ENCODE measurements at places on chromosomes 7 and 10.
A peak's percentile ranks its signal among the peaks of the same experiment; 100 is the strongest.

GRCh38 chr7:25486656-25487055 is 258.4 kb upstream of the NPVF start:
- DNase-seq = no peak

DNA sequence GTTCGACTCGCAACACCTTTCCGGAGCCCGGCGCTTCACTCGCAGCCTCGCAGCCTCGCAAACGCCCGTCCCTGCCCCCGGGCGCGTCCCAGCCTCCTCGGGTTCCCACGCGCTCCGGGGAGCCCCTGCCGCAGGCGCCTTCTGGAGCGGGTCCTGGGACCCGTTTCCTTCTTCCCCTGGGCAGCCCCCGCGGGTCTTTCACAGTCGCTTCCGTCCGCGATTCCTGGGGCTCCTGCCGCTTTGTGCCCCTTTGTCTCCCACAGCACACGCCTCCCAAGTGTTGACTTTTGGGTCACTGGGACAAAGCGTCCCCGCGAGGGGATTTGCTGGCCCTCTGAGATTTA is 140.7 kb downstream of the DYNC2I1 start:
- no peak for DNase-seq

- DNase-seq = peak; percentile 92
These were observed at the start of gene WDR37 for GRCh38 chr10:1056326-1057105. WDR37 (plus strand) TSS chr10:1056385; CDS start chr10:1072156, 15,771 bp downstream.

DNA sequence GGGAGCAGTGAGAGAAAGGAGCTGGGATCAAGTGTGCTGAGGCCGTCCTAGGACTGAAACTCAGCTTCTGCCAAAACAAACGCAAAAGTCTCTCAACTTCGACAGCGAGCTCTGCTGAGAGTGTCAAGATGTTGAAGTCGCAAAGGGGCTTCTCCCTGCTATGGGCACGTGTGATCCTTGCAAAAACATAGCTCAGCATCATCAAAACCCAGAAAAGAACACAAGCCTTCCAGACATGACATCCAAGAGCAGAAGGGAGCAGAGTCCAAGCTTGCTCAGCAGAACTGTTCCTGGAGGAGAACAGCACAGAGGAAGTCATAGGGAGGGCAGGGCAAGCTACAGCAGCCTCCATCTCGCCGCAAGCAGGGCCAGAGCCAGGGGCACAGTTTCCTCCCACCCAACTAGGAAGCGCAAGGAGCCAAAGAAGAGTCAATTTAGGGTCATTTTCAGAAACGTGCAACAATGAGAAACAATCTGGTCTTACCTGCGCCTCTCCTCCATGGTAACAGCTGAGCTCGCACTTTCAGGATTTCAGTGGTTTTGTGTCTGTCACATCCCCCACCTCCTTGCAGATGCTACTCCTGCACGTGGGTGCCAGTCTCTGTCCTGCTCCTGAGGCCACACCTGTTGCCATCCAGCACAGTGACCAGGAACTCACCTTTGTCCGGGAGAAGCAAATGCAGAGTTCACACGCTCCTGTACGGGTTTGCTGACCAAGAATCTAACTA is 113.9 kb downstream of the DIP2C start:
- no peak for DNase-seq

DNA sequence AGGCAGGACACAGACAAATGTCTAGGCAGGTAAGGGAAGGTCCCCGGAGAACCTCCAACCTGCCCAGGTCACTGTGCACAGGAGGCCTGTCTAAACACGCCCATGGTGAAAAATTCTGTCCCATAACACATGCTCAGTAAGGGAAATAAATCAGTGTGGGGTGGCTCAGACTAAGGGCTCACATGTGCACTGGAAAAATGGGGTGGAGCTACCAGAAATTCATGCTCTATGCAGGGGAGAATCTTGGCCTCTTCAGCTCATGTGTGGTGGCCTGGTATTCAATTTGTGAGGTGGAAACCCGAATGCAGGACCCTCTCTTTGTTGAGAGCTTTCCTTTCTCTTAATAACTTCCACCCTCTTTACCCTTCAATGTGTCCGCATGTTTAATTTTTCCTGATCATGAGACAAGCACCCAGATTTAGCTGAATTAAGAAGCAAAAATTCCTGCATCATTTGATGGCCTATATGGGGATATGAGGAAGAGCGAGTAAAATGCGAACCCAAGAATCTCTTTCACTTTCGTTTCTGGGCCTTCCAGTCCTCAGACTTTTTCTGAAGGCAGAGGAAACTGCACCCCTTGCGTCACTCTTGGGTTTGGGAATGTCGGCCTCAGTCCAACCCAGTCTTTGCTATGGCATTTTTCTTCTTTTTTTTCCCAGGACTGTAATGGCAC is 163.2 kb downstream of the DGKB start:
- DNase-seq = no peak

DNA sequence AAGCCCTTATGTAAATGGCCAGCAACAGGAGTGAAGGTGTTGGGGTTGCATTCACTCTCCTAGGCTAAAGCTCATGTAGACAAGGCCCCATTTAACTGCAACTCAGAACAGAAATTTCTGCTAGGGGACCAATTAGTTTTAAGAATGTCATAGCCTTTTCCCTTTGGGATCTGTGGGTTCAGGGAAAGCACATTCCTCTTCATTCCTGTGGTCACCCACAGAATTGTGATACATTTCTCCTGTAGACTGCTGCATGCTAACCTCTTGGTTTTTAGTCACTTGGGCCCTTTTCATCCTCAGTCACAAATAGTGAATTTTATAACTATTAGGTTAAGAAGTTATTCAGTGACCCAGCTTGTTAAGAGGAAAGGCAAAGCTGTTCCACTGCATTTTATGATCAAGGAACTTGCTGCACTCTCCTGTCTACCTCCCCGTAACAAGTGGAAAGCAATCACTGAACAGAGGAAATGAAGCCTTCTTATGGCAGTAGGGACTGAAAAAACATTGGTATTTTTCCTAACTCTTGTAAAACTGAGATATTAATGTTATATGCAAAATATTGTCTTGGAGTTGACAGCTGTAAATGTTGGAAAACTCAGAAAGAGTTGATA is 124.9 kb downstream of the SND1 start:
- DNase-seq = no peak

- DNase-seq = no peak
These were observed 18.5 kb upstream of the TAS2R40 start for GRCh38 chr7:143203386-143203785.

DNA sequence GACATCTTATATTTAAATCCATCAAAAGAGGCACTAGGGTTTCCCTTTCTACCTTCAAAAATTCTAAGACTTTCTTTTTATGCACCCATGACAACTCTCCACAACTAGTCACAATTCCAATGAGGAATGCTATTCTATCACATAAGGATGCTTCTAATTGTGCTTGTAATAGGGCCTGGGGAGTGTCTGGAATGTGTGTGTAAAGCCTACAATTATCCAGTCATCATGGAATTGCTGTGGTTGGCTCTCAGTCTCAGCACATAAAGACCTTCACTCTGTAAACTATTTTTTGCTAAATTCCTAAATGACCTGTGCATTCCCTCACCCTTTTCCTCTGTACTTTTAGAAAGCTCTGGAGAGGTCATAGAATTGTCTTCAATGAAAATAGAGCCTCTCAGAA is 86.7 kb downstream of the EPDR1 start:
- no peak for DNase-seq

DNA sequence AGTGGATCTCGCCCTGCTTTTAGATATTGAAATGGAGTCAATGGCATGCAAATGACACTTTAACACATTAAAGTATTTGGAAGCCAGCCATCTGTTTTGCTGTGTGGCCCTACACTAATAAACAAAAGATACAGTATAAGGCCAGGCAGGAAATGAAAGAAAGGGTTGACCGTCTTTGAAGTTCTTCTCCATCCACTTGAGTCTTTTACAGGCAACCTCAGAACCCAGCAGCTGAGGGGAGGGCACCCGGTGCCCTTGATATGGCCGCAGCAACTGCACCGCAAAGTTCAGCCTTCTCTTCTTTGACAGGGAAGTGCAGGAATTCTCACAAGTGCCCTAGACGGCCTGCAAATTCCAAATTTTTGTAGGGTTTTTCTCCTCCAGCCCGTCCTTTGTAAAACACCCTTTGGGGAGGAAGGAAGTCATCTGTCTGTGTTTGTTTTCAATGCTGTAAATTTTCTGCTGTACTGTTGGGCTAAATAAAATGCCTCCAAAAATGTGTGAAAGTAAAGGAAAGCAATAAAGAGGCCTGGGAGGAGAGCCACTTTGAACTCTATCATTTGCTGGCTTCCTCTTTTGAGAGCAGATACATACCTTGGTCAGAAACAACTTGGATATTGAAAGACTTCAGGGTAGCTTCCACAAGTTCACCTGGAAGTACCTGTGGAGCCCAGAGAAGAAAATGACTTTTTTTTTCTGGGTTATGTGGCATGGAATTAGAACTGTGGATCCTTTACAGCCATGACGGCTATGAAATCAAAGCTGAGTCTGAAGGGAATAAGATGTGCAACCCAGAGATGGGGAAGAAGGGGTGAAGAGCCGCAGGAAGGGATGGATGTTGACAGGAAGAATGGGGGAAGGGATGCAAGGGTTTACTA is 3.6 kb downstream of the HOXA1 start:
- no peak for DNase-seq

- no peak for DNase-seq
These were observed 331.1 kb upstream of the KIAA1217 start for GRCh38 chr10:23877791-23878320.

DNA sequence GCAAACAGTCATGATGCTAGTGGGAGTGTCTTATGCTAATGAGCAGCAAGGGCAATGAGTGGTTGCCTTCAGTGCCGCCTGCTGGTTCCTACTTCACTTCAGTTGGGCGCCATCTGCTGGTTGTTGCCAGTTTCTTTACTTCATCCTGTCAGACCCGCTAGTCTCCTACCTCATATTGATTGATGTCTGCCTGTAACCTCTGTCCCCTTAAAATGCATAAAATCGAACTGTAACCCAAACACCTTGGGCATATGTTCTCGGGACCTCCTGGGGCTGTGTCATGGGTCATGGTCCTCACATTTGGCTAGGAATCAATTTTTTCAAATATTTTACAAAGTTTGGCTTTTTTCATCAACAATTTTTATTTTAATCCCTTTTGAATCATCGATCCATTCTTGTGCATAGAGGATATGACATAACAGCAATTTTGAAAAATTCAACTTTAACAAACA is 62.8 kb upstream of the C7orf33 start:
- peak; percentile 86 for DNase-seq

DNA sequence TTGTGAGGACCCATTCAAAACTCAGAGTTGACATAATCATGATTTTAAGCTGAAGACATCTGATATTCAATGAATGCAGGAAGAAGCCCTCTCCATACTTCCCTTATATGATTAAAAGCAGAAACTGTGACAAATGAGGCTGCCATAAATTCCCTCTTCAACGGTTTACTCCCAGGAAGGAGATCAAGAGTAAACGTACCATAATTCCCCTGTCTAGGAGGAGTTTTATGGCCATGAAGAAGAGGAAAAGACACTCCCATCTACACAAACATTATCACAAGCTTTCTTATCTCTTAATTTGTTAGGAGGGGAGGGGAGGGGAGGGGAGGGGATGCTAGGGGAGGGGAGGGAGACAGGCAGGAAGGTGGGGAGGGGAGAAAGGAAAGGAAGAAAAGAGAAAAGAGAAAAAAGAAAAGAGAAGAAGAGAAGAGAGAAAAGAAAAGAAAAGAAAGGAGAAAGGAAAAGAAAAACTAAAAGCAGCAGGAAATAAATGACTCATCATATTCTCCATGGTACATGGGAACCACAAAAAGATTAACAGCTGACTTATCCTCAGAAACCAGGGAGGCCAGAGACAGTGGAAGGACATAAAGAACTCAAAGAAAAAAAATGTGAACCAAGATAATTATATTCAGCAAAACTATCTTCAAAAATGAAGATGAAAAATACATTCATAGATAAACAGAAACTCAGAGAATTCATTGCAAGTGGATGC is 121.6 kb downstream of the ALOX5 start:
- DNase-seq = no peak

- DNase-seq = no peak
These were observed 39.5 kb downstream of the LRMDA start for GRCh38 chr10:75470901-75471300.

GRCh38 chr7:95986178-95986764 is 213.9 kb downstream of the DYNC1I1 start:
- DNase-seq = no peak

- no peak for DNase-seq
These were observed 180.7 kb upstream of the GPR26 start for GRCh38 chr10:123485341-123485960.

DNA sequence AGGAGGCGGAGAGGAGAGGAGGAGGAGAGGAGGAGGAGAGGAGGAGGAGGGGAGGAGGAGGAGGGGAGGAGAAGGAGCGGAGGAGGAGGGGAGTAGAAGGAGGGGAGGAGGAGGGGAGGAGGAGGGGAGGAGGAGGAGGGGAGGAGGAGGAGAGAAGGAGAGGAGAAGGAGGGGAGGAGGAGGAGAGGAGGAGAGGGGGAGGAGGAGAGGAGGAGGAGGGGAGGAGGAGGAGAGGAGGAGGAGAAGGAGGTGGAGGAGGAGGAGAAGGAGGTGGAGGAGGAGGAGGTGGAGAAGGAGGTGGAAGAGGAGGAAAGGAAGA is 15.5 kb upstream of the CRCP start:
- no peak for DNase-seq

GRCh38 chr7:68166525-68166924 is 1169.9 kb downstream of the TYW1 start:
- no peak for DNase-seq

- DNase-seq = peak; percentile 11
These were observed 67.5 kb downstream of the PFKFB3 start for GRCh38 chr10:6269953-6270867.

GRCh38 chr10:113519681-113520115 is 33.2 kb upstream of the HABP2 start:
- peak; percentile 13 for DNase-seq

DNA sequence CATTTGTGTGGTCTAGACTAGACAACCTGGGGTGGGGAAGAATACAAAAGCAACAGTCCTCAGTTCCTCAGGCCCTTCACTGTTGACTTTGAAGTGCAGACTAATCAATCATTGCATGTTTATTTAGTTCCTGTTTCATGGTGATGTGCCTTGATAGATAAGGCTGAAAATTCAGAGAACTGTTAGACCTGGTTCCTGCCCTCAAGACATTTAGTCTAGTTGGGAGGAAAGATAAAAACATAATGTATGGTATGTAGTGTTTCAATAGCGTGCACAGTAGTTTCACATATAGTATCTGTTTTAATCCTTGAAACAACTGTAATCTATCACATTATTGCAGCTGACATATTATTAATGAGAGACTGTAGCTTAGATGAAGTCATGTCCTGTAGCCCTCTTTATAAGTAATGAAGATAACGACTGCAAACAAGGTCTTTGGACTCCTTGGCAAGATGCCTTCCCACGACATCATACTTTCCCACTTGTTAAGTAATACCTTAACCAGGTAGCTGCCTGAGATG is 124.0 kb downstream of the CELF2 start:
- no peak for DNase-seq

- no peak for DNase-seq
These were observed 66.5 kb downstream of the RAB11FIP2 start for GRCh38 chr10:117980216-117980615.

GRCh38 chr10:33263453-33263852 is 71.0 kb downstream of the NRP1 start:
- no peak for DNase-seq

Data from germinal center (tissue), 1 donor.